NCI-H1436 (cell line): ENCODE measurements at places on chromosomes 7 and 10.

- no peak for DNase-seq
Measured at GRCh38 chr7:15016766-15017165, 114.2 kb upstream of the DGKB start.

GRCh38 chr7:100189061-100189460 lies 11.3 kb downstream of the STAG3 start:
- no peak for DNase-seq

DNA sequence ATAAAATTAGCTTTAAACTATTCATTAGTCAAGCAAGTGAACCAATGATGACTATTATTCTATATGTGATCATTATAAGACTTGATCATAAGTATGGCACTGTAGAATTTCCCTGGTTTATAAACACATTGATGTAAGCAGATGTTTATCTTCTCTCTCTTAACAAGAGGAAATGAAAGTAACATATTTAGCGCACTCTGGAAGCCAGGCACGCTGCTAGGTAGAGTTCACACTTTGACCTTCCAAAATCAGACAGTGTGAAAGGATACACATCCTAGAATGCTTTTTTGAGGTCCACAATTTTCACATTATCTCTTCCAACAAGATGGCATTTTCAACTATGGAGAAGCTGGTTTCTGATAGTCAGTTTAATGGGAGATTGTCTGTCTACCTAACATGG lies 529.4 kb upstream of the IGFBP3 start:
- DNase-seq: no peak

DNA sequence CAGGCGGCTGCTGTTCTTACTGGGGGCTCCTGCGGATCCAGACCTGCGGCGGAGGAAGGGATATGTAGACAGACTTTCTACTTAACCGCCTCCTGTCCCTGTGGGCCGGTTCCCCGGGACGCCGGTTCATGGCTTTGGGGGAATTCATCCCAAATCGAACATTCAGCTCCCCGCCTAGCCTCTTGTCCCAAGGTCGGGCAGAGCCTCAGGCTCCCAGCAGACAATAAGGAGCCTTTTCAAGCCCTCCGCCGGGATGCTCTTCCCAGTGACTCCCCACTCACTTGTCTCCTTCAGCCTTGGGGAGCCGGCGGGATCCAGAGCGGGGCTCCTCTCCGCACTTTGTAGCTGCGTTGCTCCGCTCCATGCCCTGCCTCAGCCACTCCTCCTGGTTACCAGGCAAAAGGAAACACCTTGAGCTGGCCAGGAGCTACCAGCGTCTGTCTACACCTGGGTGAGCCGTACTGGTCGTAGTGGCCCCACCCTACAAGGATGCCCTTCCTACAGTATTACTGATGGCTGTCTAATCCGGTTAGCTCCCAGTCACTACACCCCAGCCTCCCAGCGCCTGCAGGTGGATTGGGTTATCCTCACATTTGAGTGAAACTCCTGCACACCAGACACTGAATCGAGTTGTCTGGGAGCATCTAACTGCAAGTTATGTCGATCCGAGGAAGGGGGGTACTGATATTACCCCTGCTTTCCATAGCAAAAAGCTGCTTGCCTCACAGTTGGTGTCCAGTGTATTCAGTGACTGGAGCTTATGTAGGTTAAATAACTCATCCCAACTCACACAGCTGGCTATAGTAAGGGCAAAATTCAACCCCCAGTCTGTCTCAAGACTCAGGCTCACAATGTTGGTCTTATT lies at the start of gene C10orf95:
TSS of gene C10orf95 (minus strand) at position 439 of the 865 bp plus-strand sequence. CDS start 450 bp downstream, outside the sequence.
- DNase-seq: no peak

DNA sequence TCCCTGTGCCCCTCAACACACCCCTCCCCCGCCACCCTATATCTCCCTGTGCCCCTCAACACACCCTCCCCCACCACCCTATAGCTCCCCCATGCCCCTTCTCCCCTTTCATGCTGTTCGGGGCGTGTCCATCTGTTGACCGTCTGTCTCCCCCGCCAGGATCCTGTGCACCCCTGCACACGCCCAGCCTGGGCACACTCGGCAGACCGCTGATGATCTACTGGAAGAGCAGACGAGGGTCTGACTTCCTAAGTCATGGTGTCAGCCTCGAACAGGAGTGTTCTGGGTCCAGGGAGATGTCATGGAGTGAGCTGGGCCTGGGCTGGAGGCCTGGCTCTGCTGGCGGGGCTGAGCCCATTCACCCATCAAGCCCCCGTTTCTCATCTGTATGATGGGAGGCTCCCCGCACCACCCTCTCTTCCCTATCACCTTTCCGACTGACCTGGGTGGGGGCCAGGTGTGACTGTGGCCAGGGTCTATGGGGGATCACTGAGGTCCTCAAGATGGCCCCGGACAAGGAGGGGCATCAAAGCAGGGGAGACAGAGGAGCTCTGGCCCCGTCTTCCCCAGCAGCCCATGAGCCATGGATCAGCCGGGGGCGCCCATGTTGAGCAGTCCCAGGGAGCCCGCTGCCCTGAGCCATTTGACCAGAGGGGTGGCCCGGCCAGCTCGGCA lies 48.3 kb downstream of the PDGFA start:
- DNase-seq: no peak

GRCh38 chr7:80563561-80564327 lies 51.9 kb upstream of the GNAT3 start:
- no peak for DNase-seq

GRCh38 chr7:139623518-139623917 lies 100.0 kb downstream of the CLEC2L start:
- DNase-seq: no peak

DNA sequence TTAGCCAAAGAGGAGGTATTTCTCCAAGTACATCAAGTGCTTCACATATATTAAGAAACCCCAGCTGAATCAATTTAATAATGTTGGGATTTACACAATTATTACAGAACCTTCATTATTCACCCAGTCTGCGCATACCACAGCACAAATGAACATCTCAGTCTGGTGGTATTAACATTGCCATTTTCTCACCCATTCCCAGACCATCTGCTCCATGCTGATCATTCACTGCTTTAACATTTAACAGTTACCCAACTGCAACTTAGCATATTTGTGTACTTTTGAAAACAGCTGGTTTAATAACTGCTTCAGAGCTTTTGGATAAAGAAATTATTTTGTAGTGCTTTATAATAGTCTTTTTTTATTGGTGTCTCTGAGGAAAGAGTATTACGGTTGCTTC lies 1072.1 kb downstream of the NXPH1 start:
- DNase-seq: no peak

- no peak for DNase-seq
Measured at GRCh38 chr10:51074238-51075028, at the start of gene PRKG1. Gene PRKG1 (plus strand): TSS chr10:51074487.

- no peak for DNase-seq
Measured at GRCh38 chr10:3720228-3721019, 64.6 kb downstream of the KLF6 start.

DNA sequence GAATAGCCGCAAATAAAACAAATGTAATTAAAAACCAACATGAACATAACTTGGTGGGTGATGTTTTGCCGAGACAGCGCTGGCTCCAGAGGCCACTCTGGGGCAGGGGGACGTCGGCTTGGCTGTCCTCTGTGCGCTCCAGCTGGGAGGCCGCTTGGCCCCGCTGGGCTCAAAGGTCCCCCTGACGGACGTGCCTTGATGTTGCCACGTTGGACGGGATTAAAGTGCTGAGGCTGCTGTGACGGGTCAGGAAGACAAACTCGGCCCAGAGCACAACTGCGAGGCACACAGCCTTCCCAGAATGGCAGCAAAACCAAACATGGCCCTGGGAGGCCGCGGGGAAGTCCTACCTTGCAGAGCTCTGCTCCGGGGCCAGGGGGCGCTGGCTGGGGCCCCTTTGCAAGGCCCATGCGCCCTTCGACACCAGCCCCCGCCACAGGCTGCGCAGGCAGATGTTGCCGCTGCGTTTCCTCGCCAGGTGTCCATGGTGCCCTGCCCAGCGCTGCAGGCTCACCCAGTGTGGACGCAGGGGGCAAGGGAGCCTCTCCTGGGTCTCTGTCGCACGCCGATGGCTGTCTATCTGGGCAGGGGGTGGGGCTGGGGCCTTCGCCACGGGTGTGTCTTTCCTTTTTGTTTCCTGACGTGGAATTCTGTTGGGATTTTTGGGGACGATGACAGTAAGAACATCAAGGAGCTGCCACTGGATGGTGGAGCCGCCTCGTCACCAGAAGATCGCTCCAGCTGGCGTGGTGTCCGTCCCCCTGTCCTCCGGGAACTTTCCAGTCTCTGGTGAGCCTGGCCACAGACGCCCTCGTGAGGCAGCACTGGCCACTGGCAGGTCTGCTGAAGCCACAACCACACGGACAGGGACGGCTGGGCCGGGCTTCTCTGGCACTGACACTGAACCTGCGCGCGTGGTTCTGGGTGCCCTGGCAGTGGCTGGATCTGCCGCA lies 99.6 kb upstream of the DIP2C start:
- no peak for DNase-seq

- no peak for DNase-seq
Measured at GRCh38 chr7:84106291-84106690, 88.3 kb downstream of the SEMA3A start.

DNA sequence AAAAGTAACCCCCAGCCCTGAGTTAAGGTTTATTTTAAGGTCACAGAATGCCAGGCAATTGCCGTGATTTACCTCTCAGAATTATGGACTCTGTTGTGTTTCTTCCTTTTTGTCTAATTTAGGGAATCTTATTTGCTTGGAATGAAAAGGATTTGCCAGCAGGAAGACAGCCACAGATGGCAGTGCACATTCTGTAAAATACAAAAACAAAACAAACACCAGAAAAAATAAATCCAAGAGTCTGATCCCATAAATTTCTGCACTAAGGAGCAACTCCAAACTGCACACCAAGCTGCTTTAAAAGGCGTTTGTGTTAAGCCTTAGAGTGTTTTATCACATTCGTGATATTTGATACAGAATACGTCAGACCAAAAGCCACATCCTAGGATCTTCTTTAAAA lies 199.0 kb upstream of the C7orf33 start:
- DNase-seq: no peak

DNA sequence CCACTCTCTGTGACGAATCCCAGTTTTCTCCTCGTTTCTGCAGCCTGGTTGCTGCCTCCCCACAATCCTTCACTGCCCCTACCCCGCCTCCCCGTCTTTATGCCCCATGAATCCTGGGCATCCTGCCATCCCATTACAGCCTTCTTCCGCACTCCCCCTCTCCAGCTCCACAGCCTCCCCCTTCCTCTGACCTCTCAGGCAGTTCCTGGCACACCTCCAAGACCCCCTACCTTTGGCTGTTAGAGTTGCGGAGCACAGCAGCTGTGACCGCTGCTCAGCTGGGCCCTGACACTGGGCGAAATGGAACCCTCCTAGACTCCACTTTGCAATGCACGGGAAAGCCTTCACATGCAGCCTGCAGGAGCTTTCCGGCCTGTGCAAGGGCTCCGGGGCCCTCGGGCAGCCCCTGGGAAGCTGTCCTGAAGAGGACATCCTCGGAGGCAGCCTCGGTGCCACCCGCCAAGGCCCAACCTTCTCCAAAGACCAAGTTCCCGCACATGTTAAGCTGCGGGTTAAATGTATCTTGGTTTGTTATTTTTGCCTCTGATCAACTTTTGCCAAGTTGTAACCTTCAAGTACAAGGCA lies 400.7 kb upstream of the MKI67 start:
- peak; percentile 28 for DNase-seq

DNA sequence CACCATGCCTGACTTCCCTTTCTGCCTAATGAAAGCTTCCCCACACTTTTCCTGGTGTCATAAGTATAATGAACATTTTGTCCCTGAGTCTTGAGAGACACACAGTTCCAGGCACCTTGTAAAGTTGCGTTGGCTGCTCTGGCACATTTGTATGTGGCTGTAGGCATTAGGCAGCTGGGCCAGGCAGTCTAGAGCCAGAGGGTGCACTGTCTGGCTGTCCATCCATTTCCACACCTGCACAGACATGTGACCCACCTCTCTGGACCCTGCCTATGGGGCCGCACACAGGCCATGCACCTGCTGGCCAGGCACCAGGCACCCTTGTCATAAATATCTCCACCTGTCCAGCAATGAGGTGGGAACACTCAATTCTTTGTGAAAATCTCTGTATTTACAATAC lies 54.7 kb upstream of the ANTXRL start:
- no peak for DNase-seq

DNA sequence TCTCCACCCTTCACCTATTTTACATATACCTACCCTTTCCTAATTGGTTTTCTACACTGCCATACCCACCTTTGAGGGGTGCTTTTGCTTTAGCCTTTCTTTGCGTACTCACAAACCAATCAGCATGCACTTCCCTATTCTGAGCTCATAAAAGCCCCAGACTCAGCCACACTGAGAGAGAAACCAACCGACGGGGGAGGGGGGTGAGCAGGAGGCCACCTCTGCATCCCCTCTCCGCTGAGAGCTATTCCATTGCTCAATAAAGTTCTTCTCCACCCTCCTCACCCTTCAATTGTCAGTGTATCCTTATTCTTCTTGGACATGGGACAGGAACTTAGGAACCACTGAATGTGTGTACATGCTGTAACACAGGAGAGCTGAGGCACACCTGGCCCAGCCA lies 9.0 kb upstream of the FKBP9 start:
- no peak for DNase-seq

DNA sequence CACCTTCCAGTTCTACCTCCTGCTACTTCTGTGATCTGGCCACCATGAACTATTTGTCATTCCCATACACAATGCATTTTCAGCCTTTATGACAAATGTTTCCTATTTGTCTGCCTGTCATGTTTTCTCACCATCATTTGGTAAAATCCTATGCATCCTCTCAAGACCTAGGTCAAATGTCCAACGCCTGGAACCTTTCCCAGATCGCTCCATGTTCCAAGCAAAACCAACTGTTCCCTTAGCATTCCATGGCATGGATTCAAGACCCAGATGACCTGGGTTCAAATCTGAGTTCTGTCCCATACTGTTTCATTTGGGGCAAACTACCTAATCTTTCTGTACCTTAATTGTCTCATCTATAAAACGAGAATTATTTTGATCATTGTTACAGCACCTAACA lies 98.9 kb downstream of the USP6NL start:
- no peak for DNase-seq

- DNase-seq: no peak
Measured at GRCh38 chr7:79854621-79855020, 280.0 kb upstream of the GNAI1 start.

- DNase-seq: no peak
Measured at GRCh38 chr10:109592391-109592790, 330.9 kb downstream of the XPNPEP1 start.

DNA sequence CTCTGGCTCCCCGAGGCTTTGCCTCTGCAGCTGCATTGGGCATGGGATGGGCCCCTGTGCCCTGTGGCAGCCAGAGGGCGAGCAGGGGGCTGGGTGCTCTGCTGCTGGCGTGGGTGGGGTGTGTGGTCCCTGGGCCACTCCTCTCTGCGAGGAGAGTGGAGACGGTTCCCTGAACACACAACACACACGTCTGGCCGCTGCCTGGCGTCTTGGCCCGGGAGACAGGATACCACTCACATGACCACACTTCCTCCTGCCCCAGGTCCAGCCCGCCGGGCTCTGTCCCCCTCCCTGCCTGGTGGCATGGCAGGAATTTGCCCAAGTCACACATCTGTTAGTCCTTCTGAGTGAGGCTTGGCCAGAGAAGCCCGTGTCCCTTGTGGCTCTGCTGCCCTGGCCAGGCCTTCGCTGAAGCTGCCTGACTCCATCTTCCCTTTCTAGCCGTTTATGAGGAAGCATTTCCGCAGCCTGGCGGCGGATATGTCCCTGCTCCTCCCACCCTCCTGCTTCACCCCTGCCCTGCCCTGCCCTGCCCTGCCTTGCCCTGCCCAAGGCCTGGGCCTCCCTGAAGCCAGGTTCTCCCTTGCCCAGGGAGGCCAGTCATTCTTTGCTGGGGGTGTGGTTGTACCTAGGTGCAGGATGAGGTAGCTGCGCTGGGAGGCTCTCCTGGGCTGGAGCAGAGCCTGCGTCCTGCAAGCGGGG lies 3.0 kb downstream of the BRI3 start:
- no peak for DNase-seq
